ENCODE measurements at places on chromosomes 2 and 18.

- DNase-seq: peak; percentile 73
Measured at GRCh38 chr2:75632091-75632701, 14.4 kb upstream of the MRPL19 start.

GRCh38 chr18:44473394-44474066 is 207.2 kb upstream of the SETBP1 start:
- DNase-seq: no peak

DNA sequence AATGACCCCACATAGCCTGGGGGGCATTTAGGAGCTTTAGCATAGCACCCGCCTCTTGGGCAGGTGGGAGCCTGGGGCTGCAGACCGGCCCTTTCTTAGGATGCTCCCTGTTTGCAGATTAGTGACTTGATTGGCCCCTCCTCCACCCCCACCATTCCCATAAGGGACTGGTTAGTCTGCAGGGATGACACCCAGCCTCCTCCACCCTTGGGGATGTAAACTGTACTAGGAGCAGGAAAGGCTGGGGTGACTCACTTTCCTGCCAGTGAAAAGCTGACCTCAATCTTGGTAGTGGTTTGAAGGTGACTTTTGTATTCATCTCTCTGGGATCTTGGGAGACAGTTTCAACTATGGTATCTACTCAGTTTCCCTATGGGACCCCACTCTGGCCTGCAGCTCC is 24.2 kb downstream of the CTIF start:
- DNase-seq: peak; percentile 46

- no peak for DNase-seq
Measured at GRCh38 chr2:231057590-231057989, 923 bp downstream of the PSMD1 start.

DNA sequence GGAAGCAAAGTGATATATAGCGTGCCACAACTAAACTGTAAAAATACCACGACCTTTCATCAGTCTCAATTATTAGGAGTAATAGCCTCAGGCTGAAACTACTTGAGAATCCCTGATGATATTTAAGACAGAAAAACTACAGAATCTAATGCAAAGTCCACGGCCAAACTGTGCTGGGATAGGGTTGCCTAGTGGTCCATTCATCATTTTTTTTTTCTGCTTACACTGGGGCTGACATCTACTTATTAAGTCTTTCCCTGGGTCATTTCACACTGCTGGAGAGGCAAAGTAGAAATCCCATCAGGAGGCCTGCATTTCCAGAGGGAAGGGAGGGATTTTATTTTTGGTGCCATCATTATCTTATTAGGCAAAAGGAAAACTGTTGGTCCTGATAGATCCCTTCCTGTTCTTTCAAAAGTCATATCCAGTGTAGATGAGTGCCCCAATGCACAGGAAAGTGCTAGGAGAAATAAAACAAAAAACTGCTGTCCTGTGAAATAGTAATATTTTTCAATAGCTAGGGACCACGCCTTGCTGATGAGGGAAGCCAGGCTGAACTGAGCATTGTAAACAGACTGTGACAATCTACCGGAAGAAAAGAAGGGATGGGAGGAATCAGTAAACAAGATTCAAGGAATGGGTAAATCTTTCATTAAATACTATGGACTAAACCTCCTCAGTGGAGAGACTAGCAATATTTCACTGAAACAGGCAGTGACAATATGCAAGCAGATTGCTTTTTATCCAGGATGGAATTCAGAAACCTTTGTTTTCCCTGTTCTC is 644.3 kb downstream of the IRS1 start:
- DNase-seq: no peak

DNA sequence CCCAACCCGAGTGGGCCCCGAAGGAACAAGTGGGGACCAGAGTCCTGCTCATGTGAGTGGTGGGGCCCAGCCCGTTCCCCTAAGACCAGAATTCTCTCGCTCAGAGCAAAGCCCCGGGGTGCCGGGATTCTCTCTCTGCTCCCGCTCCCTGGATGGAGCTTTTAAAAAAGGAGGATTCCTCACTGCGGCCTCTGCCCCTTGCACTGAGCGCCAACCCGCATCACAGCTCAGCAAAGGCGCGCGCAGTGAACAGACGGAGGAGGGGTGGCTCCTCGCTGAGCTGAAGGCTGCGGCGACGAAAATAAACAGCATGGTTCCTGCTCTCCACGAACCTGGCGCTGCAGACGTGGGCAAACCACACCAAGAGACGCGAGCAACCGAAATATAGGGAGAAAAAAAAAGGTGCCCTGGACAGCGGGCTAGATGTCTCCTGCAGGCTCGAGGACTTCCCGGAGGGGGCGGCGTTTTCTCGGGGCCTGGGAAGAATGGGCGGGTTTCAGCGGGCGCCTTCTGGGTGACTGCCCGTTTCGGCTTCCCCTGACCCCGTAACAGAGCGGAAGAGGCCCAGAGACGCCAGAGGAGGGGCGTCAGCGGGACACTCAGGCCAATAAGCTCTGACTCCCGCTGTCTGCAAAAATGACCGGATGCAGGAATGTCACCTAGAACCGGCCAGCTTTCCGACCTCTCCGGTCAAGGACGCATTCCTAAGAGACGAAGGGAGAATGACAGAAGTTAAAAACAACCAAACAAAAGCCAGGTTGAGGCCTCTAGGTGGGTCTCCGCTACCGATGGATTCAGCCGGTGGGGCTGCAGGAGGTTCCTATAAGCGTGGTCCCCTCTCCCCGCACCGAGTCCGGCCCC is 819 bp upstream of the KLF11 start:
- DNase-seq: peak; percentile 70

GRCh38 chr2:29373870-29374269 is 258.7 kb downstream of the CLIP4 start:
- no peak for DNase-seq

GRCh38 chr2:54626131-54626530 is 97.3 kb upstream of the EML6 start:
- DNase-seq: no peak

DNA sequence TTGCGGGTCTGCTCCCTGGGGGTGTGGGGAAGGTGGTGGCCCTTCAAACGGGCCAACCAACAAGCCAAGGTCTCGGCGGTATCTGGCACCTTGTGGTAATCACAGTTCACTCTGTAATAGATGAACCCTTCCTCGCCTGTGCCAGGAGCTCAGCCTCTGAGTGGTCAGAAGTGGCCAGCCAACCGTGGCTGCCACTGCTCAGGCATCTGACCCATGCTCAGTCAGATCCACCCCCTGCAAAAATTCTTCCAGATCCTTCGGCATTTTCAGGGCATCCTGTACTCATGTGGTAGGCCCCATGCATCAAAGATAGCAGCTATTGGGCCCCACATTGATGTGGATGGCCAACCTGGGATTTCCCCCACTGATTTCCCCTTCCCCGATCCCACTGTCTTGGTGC is 39.6 kb upstream of the SERPINE2 start:
- no peak for DNase-seq

- no peak for DNase-seq
Measured at GRCh38 chr2:189285349-189285748, 105.8 kb upstream of the COL5A2 start.

- no peak for DNase-seq
Measured at GRCh38 chr2:27353762-27354596, 2.6 kb downstream of the GTF3C2 start.

DNA sequence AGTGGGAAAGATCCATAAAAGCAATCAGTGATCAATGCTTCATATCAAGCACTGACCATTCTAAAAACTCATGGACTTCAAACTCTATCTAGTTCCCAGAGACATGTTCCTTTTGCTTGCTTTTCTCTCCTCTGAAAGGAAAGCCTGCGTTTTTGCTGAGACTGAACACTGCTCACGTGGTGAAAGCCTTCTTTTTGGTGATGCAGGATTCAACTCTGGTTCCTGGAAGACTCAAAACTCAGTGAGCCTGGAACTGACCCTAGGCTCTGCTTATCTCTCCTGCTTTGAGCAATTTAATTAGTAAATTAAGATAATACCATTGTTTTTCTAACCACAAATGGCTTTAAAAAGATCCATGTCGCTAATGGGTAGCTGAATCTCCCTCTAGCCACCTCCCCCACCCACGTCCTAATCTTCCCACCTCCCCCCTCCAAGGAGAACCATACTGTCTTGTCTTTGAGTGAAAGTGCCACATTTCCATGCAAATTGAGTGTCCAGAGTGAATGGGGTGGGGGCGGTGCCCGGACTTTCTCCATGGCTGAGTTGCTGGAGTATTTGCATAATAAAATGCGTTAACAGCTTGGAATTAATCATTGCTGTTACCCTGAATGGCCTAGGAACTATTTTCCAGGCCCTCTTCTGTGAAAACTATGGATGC is 130.5 kb downstream of the BCL11A start:
- DNase-seq: no peak

- no peak for DNase-seq
Measured at GRCh38 chr18:29188760-29189159, 1011.8 kb upstream of the CDH2 start.

- no peak for DNase-seq
Measured at GRCh38 chr2:195596840-195597239, 60.2 kb upstream of the SLC39A10 start.

GRCh38 chr18:49238433-49239042 is 221.9 kb downstream of the DYM start:
- peak; percentile 19 for DNase-seq

GRCh38 chr2:26316845-26317244 is 29.1 kb upstream of the SELENOI start:
- DNase-seq: no peak

- no peak for DNase-seq
Measured at GRCh38 chr2:68379184-68379708, 14.2 kb downstream of the PLEK start.

- DNase-seq: no peak
Measured at GRCh38 chr2:179275253-179276012, 10.8 kb upstream of the SESTD1 start.

DNA sequence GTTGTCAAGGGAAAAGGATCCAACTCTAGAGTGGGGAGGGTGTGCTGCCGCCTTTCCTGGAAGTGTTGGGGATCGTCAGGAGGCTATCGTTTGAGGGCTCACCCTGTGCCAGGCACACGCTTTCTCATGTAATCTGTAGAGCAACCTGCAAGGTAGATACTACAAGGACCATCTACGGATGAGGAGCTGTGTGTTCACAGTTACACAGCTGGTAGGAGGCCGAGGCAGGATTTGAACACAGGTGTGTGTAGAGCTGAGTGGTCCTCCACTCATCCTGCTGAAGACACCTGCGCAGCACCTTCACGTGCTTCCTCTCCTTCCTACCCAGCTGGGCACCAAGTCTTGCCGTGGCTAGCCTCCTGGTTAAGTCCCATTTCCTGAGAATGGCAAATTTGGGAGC is 68.3 kb downstream of the MARCO start:
- DNase-seq: no peak

- DNase-seq: no peak
Measured at GRCh38 chr2:240089306-240089705, 36.0 kb upstream of the OR6B3 start.

DNA sequence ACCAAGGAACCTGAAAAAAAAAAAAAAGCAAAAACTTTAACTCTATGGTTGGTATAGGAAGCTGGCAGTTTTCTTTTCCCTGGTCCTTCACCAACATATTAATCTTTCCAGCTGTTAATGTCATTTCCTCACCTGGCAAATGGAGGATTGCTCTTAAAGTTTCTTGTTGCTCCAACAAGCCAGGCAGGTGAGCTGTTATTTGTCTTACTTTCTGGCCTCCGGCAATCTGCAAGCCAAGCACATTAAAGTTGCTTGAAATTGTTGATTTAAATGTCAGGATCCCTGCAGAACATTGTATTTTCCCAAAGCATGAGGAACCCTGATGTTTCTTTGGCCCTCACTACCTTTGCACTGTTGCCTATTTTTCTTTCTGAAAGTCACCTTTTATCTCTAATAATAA is 664.9 kb downstream of the METTL4 start:
- DNase-seq: no peak

DNA sequence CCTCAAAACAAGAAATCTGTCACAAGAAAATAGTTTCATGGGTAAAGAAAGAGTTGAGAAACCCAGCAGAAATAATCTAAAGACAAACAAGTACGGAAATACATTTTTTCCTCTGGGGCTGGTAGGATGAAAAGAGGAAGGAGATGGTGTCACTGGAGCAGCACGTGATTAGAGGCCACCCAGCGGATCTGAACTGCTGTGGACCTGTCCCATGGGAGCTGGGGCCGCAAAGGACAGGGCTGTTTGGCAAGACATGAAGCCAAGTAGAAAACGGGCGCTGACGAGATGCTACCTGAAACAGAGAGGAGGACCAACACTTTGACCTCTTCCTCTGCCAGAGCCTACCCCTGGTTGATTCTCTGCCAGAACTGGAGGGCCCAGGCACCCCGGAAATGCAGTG is 295.4 kb upstream of the ATP5MC3 start:
- DNase-seq: no peak

- no peak for DNase-seq
Measured at GRCh38 chr2:40559175-40559574, 107.3 kb upstream of the SLC8A1 start.

DNA sequence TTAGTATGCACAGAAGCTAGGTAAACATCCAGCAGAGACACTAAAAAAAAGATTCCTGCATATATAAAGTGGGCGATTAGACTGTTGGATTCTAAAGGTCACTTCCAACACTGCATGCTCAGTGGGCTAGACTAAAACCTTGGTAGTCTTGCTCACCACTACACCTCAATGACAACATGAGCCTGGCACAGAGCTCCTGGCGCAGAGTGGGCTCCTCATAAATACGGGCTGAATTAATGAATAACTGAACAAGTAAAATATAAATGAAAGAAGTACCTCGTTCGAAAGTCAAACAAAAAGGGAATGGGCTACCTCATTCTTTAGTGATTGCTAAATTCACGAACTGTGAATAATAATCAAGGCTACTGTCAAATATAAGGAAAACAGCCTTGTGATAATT is 185.3 kb downstream of the STK39 start:
- no peak for DNase-seq

DNA sequence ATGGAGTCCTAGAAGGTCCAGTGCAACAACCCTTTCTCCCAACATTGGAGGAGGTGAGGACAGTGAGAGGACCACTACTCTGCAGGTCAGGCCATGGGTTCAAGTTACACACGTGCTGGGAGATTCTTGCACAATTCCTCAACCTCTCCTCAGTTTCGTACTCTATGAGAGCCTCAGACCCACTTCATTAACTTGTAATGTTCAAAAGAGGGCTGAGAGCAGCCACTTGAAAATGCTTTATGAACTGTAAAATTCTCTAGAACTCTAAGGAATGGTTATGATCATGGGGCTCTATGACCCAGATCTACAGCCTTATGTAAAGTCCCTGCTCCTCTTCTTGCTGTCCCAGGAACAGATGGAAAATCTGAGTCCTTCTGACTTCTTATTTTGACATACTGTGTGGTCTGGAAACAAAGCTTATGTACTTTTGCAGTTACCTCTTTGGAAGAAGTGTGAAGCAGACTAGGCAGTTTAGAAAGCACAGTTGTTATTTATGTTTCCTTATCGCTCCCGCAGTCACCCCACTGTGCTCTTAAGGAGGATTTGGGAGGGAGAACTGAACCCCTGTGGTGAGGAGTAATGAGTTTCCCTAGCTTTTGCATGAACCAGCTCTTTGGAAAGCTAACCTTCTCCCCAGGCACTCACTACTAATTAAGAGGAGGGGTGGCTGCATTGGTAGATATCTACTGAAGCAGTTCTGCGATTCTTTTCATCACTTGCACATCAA is 296.6 kb downstream of the LRRTM1 start:
- DNase-seq: no peak

- no peak for DNase-seq
Measured at GRCh38 chr2:39118786-39119499, 1.9 kb downstream of the SOS1 start.

GRCh38 chr2:241814643-241815476 is 5.9 kb downstream of the NEU4 start:
- DNase-seq: no peak

Data from AG20443 (cell line).